AG08395 (cell line): ENCODE measurements at places on chromosomes 12 and 14.

DNA sequence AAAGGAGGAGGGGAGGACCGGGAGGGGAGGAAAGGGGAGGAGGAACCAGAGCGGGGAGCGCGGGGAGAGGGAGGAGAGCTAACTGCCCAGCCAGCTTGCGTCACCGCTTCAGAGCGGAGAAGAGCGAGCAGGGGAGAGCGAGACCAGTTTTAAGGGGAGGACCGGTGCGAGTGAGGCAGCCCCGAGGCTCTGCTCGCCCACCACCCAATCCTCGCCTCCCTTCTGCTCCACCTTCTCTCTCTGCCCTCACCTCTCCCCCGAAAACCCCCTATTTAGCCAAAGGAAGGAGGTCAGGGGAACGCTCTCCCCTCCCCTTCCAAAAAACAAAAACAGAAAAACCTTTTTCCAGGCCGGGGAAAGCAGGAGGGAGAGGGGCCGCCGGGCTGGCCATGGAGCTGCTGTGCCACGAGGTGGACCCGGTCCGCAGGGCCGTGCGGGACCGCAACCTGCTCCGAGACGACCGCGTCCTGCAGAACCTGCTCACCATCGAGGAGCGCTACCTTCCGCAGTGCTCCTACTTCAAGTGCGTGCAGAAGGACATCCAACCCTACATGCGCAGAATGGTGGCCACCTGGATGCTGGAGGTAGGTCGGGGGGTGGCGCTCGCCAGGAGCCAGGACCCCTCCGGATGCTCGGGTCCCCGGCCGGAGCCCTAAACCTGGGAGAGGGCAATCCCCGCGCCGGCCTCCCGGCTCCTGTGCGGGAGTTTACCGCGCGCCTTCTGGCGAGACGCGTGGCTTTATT is at the start of gene CCND2:
CCND2 (plus strand) TSS at position 111 of the 744 bp plus-strand sequence; CDS start at position 390, 279 bp downstream.
- DNase-seq, result peak; percentile 52

DNA sequence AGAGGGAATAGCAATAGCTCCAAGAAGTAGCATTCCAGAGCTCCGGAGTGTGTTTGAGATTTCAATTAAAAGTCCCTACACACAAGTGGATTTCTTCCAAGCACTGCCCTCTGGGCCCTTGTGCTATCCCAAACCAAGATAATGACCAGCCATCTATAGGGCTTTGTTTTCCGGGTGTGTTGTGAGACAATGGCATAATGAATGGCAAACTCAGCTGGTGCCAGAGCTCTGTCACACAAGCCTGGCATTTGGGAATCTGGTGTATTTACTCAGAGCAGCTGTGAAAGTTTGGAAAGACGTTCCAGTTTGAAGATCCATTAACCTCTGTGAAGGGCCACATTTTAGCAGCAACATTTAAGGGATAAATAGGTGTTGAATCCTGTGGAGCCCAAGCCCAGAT is 61.2 kb upstream of the TMTC2 start:
- DNase-seq, result no peak

- no peak for DNase-seq
Measured at GRCh38 chr12:1587927-1588574, 6.3 kb downstream of the FBXL14 start.

DNA sequence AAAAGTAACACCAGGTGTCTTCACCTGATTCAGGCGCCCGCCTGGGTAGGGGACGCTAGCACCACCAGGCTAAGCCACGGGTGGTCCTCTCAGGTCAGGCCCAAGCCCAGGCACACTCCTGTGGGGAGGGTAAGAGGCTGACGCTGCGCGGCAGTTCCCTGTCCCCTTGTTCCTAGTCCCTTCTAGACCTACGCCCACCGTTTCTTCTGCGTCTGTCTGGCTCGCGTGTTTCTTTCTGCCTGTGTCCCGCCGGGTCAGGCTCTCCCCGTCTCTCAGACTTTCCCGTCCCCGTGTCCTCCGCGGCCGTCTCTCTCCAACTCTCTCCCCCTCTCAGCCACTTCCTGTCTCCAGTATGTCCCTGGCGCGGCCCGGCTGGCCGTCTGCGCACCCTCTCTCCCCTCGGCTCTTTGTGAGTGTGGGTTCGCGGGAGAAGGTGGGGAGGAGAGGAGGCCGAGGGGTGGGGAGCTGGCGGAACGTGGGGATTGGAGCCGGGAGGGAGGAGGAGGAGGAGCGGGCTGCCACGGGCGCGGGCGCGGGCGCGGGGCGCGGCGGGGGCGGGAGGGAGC is 3.1 kb upstream of the TNS2 start:
- peak; percentile 90 for DNase-seq

GRCh38 chr14:58639842-58640484 is 2.2 kb downstream of the DACT1 start:
- DNase-seq, result peak; percentile 77
